ENCODE measurements at places on chromosomes 2 and 18.
A peak's percentile ranks its signal among the peaks of the same experiment; 100 is the strongest.

DNA sequence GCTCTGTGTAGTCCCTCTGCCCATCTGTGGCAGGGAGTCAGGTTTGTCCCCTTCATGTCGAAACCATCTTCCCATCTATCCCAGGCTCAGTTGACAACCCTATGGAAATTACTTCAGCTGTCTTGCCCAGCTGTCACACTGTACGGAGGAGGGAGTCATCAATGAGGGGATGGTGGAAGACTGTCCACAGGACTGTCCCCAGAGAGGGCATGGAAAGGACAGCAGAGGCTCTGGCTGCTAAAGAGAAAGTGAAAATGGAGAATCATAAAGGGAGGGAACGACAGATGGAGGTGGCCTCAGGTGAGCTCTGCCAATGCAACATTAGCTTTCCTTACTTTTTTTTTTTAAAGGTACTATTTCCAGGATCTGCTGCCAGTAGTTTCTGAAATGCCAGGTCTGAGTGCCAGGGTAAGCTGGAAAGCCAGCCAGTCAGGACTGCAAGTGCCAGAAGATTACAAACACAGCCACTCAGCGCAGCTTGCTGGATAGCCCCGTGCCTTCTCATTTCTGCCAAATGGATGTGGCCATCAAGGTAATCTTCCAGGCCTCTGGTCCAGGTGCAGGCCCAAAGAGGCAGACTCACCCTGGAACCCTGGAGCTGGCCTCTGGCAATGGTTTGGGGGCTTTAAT lies 192.8 kb downstream of the AGPS start:
- no peak for DNase-seq

- no peak for DNase-seq
These were observed 19.3 kb upstream of the FZD7 start for GRCh38 chr2:202014318-202014717.

DNA sequence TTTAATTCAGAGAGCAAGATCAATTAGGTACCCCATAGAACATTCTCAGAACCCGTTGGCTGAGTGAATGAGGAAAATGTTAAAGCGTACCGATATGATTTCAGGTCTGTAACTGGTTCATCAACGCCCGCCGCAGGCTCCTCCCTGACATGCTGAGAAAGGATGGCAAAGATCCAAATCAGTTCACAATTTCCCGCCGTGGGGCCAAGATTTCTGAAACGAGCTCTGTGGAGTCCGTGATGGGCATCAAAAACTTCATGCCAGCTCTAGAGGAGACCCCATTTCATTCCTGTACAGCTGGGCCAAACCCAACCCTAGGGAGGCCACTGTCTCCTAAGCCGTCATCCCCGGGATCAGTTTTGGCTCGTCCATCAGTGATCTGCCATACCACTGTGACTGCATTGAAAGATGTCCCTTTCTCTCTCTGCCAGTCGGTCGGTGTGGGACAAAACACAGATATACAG lies 7.3 kb downstream of the TGIF1 start:
- DNase-seq: no peak

DNA sequence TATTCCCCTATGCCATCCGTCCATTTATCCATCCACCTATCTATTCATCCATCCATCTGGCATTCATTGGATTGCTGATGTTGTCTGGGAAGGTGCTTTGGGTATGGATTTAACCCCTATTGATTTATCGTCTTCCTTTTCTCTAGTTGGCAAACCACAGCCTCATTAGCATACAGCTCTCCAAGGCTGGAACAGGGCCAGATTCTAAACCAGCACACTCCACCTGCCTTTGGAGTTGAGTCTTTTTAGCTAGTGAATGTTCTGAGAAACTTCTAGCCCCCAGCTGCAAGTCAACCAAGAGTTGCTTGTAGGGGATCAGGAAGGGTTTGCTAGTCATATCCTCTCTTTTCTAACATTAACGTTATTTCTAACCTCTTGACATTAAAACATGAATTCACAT lies 90.7 kb downstream of the NRP2 start:
- no peak for DNase-seq

- DNase-seq: no peak
These were observed 66.5 kb downstream of the EVA1A start for GRCh38 chr2:75494137-75494769.

GRCh38 chr2:230674966-230675672 lies 37.5 kb upstream of the CAB39 start:
- no peak for DNase-seq

- no peak for DNase-seq
These were observed 87.7 kb downstream of the DCC start for GRCh38 chr18:52427521-52428175.

DNA sequence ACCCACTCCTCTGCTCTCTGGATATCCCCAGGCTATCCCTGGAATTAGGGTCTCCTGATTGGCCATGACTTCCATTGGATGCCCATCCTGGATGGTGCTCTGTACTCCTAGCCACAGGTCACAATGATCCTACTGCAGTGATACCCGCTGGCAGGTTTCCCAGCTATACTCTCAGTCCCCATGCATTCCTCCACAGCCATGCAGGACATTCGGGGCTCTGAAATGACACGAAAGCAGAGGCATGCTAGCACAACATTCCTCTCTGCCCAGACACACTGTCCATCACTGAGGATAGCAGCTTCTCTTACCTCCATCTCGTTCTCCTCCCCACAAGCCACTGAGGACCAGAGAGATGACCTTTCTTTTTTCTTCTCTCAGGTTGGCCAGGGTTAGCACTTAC lies 51.7 kb upstream of the SPATS2L start:
- no peak for DNase-seq

GRCh38 chr2:45177870-45178269 lies 168.6 kb upstream of the SIX2 start:
- peak; percentile 95 for DNase-seq

Data from brain microvascular endothelial cell (primary cell).